ENCODE measurements at places on chromosomes 7 and 10.

GRCh38 chr7:50418086-50418515 lies 32.0 kb downstream of the FIGNL1 start:
- DNase-seq, result peak; percentile 56

GRCh38 chr7:28768577-28769147 lies 189.5 kb downstream of the TRIL start:
- no peak for DNase-seq

DNA sequence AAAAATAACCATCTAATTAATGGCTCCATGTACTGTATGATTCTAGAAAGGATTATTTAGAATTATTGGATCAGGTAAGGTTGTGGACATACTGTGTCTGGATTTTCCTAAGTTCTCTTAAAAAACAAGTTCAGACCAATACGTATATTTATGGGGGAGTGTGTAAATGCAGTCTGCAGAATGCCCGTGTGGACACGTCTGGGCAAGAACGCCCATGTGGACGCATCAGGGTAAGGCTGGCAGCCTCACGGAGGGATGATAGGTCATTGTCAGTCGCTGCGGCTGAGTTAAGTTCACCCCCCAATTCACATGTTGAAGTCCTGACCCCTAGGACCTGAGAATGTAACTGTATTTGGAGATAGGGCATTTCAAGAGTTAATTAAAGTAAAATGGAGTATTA lies 160.0 kb upstream of the SHH start:
- no peak for DNase-seq

DNA sequence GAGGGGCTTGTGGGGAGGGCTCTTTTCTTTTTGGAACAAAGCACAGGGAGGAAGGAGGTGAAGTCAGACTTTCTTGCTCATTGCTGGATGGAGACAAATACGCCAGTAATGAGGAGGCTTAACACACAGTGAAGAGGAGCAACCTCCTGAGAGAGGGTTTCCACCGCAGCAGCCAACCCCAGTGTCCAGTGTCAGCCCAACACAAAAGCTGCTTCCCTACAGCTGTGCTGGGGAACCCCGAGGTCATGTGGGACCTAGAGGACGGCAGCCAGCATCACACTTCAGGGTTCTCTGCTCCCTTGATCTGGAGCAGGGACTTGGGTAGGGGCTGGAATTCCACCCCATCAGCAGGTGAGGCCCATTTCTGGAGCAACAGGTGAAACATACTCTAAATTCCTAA lies 7.7 kb downstream of the BLNK start:
- no peak for DNase-seq

DNA sequence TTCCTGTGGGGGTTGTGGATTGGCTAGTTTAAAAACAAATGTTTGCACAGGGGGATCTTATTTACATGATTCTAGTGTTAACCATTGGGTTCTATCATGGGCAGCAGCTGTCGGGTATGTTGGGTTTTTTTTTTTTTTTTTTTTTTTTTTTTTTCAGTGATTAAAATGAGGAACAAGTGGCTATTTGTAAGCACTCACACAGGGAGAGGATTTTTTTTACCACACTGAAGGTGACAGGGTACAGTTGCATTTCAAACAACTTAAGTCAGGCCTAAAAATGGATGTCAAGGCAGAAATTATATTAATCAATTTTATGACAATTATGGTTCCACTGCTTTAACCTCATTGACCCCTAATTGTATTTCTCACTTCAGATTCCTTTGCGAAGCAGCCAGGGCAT lies 92.8 kb downstream of the CD36 start:
- no peak for DNase-seq

GRCh38 chr7:26376175-26376917 lies 84.7 kb downstream of the SNX10 start:
- DNase-seq, result peak; percentile 47

DNA sequence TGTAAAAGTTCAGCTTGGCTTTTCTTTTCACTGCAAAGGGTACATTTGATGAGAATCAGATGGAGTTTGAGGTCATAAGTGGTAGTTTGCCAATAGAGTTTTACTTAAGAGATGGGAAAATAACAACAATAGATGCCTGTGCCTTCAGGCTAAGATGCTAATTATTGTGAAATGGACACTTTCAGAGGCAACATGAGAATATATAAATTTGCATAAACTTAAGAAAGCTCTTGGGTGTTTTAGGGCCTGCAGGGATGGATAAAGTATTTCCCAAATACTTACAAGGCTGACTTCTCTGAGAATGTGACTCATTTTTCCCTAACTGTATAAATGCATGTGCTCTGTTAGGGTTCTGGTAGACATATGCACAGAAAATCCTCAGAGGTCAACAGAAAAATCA lies 200.3 kb upstream of the SVIL start:
- no peak for DNase-seq

DNA sequence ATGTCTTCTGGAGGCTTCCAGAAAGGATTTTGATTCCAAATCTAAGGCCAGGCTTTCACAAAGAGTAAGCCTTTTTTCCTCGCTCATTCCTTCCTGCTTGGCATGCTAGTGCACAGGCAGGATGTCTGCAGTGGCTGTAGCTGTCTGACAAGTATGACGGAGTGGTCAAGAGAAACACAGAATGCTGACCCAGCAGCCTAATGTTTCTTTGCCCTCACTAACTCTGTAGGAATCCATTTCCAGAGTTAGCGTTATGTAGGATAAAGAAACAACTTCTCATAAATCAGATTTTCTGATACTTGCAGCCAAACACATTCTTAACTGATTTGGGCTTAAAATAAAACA lies 190.8 kb upstream of the AGK start:
- DNase-seq, result no peak

DNA sequence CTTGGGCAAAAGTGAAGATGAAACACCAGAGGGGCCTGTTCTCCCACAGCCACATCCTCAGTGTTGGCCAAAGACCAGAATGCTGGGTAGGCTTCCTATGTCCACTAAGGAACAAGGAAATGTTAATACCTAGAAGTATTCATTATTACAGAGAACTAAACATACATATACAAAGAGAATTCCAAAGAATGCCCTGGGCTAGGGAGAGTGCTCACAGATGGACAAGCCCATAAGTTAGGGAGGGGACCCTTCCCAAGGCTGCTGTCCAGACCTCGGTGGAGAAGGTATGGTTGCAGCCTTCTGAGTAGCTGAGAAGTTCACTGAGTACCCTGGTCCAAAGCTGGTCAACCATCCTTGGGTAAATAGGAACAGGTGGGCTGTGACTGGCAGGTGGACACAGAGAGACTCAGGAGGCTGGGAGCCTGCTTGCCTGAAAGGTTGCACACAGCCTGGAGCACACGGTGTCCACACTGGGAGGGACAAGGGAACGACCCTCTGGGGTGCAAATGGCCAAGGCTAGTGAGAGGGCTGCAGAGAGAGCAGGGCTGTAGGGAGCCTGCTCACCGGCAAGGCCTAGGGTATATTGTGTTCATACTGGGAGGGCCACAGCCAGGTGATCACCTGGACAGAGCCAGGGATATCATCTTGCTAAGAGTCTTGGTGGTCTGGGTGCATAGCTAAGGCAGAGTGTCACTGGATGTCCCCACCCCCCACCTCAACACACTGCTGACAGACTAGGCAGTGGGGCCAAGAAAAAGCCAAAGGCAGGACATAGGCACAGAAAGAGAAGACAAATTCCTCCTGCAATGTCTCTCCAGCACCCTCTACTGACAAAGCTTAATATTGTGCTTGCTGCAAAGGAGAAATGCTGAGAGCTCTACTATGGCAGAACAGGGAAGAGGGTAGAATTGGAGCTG lies 40.3 kb downstream of the CPVL start:
- DNase-seq, result peak; percentile 29

GRCh38 chr7:92058040-92058439 lies 76.2 kb downstream of the CYP51A1 start:
- peak; percentile 5 for DNase-seq

DNA sequence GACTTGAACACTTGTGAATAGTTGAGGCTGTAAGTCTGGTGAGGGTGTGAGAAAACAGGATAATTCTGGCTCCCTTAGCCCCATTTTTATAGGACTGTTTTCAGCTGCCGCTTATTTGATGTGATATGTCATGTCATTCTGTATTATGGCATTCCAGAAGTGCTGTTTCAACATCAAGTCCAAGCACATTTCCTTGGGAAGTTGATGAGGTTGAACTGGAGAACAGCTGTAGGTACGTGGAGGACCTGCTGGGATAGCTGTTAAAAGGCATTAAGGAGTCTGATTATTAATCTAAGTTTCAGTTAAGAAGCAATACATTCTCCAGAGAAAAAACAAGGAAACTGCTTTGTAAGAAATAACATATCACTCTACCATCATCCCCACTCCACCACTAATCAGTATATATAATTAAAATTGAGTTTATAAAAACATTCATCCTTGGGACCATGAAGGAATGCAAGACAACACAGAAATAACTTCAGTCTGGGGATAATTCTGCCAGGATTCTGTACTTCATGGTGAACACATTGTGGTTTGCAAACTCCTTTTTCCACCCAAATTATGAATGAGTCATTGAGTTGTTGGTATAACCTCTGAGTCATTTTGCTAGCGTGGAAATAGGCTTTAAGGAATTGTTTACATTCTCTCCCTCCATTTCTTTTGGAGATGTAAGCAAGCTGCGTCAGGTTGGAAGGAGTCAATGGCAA lies 39.9 kb upstream of the TMEM229A start:
- DNase-seq, result no peak

DNA sequence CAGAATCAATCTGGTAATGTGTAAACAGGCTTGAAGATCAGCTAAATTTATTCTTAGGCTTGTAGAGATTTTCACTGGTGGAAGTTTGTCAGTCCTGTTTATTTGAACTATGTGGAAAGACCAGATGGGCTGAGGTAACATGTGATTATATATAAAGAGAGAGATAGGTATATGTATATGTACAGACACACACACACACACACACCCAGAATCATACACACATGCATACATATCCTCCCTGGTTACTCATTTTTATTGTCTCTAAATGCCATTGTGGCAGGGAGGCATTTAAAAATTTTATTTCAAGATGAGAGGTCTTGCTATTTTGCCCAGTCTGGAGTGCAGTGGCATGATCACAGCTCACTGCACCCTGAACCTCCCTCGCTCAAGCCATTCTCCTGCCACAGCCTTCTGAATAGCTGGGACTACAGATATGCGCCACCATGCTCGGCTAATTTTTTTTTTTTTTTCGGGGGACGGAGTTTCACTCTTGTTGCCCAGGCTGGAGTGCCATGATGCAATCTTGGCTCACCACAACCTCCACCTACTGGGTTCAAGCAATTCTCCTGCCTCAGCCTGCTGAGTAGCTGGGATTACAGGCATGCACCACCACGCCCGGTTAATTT lies 78.1 kb upstream of the CYTH3 start:
- DNase-seq, result no peak

- no peak for DNase-seq
Measured at GRCh38 chr7:81715984-81716588, 53.8 kb downstream of the HGF start.

DNA sequence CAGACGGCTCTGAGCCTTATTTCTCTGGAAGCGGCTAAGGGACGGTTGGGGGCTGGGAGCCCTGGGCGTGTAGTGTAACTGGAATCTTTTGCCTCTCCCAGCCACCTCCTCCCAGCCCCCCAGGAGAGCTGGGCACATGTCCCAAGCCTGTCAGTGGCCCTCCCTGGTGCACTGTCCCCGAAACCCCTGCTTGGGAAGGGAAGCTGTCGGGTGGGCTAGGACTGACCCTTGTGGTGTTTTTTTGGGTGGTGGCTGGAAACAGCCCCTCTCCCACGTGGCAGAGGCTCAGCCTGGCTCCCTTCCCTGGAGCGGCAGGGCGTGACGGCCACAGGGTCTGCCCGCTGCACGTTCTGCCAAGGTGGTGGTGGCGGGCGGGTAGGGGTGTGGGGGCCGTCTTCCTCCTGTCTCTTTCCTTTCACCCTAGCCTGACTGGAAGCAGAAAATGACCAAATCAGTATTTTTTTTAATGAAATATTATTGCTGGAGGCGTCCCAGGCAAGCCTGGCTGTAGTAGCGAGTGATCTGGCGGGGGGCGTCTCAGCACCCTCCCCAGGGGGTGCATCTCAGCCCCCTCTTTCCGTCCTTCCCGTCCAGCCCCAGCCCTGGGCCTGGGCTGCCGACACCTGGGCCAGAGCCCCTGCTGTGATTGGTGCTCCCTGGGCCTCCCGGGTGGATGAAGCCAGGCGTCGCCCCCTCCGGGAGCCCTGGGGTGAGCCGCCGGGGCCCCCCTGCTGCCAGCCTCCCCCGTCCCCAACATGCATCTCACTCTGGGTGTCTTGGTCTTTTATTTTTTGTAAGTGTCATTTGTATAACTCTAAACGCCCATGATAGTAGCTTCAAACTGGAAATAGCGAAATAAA lies 175.5 kb downstream of the RNF216 start:
- no peak for DNase-seq

DNA sequence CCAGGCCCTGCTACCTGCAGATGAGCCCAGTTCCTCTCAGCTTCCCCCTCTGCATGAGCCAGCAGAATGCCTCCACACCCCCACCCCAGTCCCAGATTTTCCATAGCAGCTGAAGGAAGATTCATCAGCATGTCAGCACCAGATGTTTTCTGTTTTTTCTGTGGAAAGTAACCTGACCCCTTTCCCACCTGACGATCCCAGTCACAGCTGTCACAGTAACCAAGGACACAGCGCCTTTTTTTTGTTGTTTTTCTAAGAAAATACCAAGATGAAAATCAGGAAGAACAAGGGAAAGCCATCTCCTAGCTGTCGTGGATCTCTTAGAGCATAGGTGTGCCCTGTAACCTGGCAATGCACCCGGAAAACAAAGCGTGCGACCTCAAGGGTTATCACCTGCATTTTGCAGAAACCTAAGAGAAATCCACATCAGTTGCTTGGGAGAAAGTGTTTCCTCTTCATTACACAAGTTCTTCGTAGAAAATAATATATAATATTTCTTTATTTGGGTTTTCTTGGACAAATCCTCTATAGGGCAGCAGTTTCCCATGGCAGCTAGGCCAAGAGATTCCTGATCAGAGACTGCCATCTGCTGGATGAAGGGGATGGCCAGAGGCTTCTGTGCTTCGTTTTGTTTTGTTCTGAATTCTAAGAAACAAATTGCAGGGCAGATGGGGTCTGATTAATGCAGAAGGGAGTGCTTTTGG lies 401.9 kb downstream of the TNS3 start:
- DNase-seq, result peak; percentile 11

DNA sequence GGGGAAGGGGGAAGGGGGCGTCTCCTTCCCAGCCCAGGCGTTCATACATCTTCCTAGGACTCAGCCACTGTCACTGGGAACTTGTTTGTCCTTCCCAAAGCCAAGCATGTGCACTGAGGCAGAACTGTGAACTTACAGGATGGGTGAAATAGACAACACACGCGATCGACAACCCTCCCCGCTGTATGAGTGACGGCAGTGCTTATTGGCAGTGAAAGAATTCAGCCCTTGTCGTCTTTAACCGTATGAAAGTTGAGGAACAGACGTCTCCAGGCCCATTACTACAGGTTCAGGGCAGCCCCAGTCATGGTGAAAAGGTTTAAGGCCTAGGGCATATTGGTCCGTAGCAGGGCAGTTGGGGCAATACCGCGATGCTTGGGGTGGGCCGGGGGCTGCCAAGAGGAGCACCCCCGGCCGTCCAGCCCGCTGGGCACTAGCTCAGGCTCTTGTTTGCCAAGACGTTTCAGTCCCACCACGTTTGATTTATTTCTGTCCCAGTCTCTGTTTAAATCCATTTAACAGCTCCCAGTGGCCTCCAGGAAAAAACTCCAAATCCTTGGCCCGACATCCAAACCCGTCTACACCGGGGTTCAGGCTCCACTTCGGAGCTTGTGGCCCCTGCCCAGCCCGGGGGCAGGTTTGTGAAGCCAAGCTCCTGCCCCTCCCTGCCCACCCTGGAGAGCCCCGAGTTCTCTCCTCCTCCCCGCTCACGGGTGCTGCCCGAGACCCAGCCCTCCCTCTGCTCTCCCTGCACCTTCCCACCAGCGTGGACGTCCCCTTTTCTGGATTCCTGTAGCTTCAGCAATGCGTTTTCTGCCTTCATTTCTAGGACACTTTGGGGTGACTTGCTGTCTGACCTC lies 159.8 kb downstream of the DNAJB6 start:
- DNase-seq, result no peak

- DNase-seq, result peak; percentile 16
Measured at GRCh38 chr7:117212969-117213877, 109.6 kb downstream of the WNT2 start.

Data from stimulated activated naive CD8-positive, alpha-beta T cell treated with anti-CD3 and anti-CD28 coated beads, Interleukin-15, amount 100 ng/mL, for 72 hours (primary cell).